Stimulated activated CD8-positive, alpha-beta memory T cell treated with anti-CD3 and anti-CD28 coated beads, Interleukin-2, amount 100 ng/mL, for 1 hour (primary cell): ENCODE measurements at places on chromosomes 5 and 9.

- DNase-seq, result no peak
These were observed 186.0 kb downstream of the NR2F1-AS1 start for GRCh38 chr5:93395010-93395409.

DNA sequence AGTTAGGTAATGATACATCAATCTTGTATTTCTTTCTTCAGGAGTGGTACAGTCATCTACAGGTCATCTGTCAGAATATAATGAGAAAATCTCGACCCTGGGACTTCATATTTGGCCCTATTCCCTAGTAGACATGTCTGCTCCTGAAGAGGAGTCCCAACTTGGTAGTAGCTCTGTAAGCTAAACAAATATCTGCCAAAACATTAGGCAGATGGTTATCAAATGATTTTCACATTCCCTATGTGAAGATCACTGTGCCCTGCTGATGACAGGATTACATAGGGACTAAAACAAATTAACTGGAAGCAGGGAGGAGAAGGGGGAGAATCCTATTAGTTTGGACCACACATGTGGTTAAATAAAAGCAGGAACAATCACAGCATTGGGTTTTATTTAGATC, 138.6 kb upstream of the NFIB start:
- no peak for DNase-seq

DNA sequence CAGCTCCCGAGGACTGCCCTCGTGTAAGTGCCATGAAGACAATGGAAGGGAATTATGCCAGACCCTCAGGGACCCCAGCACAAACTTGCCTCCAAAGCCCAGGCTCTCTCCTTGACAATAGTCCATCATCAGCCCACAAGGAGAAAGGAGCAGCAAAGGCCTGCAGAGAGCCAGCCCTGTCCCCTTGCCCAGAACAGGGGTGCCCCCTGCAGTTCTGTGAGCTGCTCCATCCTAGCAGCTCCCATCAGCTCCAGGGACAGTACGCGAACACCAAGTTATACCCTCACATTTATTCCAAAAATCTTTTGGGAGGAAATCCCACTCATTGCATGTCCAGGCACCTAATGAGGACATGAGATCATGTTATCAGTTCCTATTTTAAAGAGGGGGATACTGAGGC, 11.1 kb downstream of the BARX1 start:
- DNase-seq, result no peak

GRCh38 chr9:97132865-97133264, 93.9 kb upstream of the CTSV start:
- no peak for DNase-seq

- DNase-seq, result no peak
These were observed 98.4 kb downstream of the FGF1 start for GRCh38 chr5:142587354-142587965.

- no peak for DNase-seq
These were observed 108.3 kb downstream of the WNK2 start for GRCh38 chr9:93292288-93292615.

DNA sequence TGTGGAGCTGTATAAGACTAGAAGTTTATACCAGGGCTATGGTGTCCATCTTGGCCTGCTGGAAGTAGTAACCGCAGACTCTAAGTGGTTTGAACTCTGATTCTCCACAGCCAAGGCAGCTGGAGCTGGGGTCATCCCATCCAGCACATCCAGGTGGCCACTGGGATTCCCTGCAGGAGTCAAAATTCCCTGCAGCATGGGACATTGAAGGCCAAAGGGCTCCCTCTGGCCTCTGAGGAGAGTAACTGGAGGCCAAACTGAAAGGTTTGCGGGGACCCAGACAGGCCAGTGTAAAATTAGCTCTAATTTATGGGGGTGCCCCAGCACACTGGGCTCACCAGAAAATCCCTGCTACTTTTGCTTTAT, 12.2 kb upstream of the PRXL2C start:
- no peak for DNase-seq

DNA sequence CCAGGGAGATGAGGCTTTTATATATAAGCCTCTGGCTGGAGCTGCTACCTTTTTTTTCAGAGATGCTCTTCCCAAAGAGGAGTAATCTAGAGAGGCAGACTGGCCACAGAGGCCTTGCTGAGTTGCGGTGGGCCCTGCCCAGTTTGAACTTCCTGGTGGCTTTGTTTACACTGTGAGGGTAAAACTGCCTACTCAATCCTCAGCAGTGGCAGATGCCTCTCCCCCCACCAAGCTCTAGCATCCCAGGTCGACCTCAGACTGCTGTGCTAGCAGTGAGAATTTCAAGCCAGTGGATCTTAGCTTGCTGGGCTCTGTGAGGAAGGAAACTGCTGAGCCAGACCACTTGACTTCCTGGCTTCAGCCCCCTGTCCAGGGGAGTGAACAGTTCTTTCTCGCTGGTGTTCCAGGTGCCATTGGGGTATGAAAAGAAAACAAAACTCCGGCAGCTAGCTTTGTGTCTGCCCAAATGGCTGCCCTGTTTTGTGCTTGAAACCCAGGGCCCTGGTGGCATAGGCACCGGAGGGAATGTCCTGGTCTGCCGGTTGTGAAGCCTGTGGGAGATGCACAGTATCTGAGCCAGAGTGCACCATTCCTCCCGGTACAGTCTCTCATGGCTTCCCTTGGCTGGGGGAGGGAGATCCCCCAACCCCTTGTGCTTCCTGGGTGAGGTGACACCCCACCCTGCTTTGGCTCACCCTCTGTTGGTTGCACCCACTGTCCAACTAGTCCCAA, 219.5 kb upstream of the IZUMO3 start:
- DNase-seq, result no peak

- DNase-seq, result no peak
These were observed 157.0 kb upstream of the PPP1R2B start for GRCh38 chr5:156693113-156693512.

- DNase-seq, result no peak
These were observed 49.0 kb downstream of the NDUFAF2 start for GRCh38 chr5:60993875-60994571.

DNA sequence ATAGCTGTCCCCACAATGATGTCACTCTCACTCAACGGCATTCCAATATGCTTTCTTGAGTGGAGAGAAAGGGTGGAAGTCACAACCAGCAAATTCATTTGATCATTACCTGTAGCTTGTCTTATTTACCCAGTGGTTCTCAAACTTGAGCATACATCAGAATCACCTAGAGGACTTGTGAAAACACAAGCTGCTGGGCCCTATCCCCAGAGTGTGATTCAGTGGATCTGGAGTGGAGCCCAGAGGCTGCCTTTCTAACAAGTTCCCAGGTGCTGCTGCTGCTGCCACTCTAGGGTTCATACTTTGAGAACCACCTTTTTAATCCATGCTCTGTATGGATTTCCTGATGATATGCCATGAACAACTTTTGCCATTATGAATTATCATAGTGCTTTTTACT, 94.7 kb downstream of the KLHL3 start:
- no peak for DNase-seq

DNA sequence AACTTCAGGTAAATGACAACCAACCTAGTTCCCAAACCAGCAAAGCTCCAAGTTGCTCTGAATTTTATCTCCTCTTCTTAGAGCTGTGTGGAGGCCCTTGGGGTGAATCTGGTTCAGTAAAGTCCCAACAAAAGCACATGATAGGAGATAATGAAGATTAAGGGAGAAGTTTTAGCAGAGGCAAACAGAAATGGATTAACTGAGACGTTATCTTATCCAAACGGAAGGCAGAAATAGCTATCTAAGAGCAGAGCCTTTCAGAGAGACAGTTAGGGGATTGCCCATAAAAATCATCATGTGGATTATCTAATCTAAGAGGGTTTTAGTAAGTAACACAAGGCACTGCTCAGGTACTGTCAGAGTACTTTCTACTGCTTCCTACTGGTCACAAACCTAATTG, 183.9 kb upstream of the ZNF618 start:
- DNase-seq, result no peak

- DNase-seq, result peak; percentile 26
These were observed 403 bp downstream of the NINJ1 start for GRCh38 chr9:93133681-93134014.

DNA sequence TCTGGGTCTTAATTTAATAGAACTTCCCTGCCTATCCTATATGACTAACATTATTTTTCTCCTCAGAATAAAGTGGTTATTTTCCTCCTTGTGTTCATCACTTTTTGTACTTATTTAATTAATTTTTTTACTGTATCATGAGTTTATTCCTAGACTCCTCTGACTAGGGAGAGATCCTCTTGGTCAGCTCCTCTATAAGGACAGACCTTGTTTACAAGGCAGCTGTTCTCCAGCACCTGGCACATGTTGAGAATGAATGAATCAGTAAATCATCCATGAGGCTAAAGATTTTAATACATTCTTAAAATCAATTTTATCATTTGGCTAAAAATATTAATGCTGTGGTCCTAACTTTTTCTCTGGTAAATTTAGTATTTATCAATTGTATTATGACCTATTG, 139.8 kb downstream of the NUDT12 start:
- DNase-seq, result no peak

DNA sequence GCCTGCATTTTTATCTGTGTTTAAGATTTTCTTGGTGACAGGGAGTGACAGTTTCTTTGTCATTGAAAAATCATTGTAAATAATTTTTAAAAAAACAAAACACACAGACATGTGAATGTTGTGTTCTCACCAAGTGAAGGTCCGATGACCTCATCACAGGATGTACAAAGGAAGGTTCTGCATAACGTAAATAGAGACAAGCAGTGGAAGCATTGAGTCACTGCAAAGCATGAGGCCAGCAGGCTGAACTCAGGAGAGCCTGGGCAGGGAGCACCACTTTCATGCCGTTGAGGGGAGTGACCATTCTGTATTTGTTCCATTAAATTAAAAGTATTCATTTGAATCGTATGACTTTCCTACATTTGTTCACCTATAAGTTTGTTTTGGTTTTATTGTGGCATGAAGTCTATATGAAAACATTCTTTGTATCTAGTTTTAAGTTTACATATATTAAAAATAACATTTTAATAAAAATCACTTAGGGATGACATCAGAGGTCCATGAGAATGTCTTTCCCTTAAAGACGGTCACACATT, 70.4 kb upstream of the TLE1 start:
- no peak for DNase-seq

DNA sequence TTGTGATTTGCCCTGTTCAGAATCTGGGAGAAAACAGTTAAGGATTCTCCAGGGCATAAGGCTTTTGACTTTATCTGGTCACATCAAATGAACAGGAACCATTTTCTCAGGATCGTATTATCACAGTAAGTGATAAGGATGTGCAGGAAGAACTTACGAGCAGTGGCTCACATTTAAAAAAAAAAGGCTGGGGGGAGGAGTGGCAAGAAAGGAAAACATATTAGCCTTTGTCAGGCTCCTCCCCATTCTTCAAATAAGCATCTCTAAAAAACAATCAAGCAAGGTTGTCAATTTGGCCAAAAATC, 234.3 kb upstream of the TMEM161B start:
- DNase-seq, result no peak

DNA sequence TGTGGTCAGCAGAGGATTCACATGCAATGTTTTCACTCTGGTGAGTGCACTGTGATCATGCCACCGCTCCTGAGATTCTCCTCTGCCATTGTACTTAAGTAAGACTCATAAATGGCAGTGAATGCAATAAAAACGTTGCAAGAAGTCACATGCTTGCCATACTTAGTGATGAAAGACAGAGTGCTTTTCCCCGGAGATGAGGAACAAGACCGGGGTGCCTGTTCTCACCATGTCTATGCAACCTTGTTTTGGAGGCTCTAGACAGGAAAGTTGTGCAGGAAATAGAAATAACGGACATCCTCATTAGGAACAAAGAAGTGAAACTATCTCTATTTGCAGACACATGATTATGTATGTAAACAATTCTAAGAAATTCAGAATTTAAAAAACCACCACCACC, 84.7 kb upstream of the IRX2 start:
- no peak for DNase-seq

DNA sequence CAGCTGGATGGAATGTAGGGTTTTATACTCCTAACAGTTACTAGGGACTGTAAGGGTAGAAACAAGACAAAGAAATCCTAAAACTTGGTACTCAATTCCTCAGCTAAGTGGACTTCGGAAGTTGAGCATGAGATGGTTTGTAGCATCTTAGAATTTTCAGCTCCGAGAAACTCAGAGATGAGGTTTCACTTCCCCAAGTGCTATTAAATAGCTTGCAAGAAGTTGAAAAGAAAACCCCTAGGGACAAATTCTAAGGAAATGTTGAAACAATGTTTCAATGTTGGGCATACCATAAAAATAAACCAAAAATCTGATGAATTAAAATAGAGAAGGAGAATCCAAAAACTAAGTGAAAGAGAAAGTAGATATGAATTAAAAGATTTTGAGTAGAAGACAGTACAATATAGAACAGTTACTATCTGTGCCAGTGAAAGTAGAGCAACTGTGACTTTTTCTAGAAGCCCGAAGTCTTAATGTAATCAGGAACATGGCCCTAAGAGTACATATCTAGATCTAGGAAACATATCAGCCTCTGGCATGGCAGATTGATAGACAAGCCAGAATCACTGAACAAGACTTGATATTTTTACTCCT, 308.6 kb upstream of the RGMB start:
- no peak for DNase-seq

DNA sequence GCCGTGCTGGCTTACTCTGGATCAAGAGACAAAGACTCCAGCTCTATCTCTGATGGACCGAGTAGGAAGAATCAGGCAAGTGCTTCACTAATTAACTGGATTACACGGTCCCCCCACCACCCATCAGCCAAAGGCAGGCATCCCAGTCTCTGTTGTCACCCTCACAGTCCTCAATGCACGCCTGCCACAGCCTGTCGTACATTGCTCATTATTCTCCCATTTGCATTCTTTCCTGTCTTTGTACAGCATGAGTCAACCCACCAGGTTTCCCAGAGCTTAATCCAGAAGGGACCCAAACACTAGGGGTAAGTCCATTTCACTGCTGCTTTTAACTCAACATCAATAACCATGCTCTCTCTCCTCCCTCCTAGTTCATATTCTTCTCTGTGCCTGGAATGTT, 44.4 kb downstream of the PCA3 start:
- DNase-seq, result no peak

- DNase-seq, result no peak
These were observed 111.6 kb downstream of the ARHGAP26 start for GRCh38 chr5:142881784-142882126.

GRCh38 chr9:112719241-112719691, 1.3 kb upstream of the INIP start:
- no peak for DNase-seq

DNA sequence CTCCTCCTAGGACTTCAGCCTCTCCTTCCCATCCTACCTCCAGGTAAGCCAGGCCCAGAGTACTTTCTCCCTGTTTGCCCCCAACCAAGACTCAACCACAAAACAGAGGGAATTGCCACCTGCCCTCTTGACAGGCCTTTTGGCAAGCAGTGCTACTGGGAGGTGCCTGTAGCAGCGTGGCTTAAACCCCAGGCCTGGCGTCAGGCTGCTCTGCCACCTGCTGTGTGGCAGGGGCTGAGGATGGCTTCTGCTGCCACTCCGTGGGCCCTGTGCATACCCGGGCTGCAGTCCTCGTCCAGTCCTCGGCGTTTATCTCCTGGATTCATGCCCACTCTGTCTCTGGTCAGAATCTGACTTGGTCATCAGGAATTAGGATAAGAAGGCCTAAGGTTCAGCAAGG, 163.1 kb downstream of the PAX5 start:
- DNase-seq, result no peak

GRCh38 chr5:59234236-59234635, 651.4 kb downstream of the RAB3C start:
- DNase-seq, result no peak

- no peak for DNase-seq
These were observed 21.3 kb upstream of the ZNF782 start for GRCh38 chr9:96875461-96876142.

- DNase-seq, result no peak
These were observed 35.0 kb downstream of the UNC5A start for GRCh38 chr5:176845392-176845713.
